NCI-H345 (cell line): ENCODE measurements at places on chromosomes 11 and 22.

GRCh38 chr22:40033586-40034380 is 39.0 kb downstream of the FAM83F start:
- no peak for DNase-seq

GRCh38 chr11:130213143-130213978 is 53.8 kb downstream of the ST14 start:
- DNase-seq: peak; percentile 40

GRCh38 chr11:33195462-33196173 is 34.3 kb upstream of the CSTF3 start:
- peak; percentile 72 for DNase-seq

DNA sequence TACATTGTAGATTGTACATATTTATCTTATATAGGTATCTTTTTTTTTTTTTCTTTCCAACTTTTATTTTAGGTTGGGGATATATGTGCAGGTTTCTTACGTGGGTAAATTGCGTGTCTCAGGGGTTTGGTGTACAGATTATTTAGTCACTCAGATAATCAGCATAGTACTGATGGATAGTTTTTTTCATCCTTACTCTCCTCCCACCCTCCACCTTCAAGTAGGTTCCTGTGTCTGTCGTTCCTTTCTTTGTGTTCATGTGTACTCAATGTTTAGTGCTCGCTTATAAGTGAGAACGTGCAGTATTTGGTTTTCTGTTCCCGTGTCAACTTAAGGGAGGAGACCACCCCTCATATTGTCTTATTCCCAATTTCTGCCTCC is 9.6 kb downstream of the C11orf96 start:
- DNase-seq: no peak

- DNase-seq: no peak
These were observed 5.0 kb upstream of the DGKZ start for GRCh38 chr11:46342239-46342638.

DNA sequence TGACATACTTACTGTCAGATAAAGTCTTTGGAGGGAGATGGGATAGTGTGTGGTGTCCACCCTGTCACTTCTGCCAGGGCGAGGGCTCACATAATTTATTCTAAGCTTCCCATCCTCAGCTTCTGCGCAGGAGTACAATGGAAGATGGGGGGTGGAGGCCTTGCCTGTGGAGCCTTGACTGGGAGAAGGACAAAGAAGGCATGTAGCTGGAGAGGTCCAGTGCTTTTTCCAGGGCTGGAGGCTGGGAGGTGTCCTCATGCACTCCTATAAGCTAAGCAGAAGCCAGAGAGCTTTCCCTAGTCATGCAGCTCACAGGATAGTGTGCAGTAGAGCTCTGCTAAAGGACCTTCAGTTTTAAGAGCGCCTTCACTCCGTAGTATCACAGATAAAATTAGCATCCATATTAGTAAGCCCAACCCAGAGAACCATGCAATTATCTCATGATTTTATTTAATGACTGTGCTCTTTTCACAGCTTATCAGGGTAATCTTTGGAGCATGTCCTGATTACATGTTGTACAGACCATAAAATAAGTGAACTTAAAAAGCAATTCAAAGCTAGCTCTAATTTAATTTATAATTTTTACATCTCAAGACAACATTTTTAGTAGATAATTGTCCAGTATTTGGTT is 148.3 kb downstream of the TEAD1 start:
- DNase-seq: no peak

GRCh38 chr11:85182441-85183387 is 444.4 kb downstream of the DLG2 start:
- peak; percentile 20 for DNase-seq

- DNase-seq: no peak
These were observed 166.4 kb downstream of the CASP12 start for GRCh38 chr11:104731890-104732289.

DNA sequence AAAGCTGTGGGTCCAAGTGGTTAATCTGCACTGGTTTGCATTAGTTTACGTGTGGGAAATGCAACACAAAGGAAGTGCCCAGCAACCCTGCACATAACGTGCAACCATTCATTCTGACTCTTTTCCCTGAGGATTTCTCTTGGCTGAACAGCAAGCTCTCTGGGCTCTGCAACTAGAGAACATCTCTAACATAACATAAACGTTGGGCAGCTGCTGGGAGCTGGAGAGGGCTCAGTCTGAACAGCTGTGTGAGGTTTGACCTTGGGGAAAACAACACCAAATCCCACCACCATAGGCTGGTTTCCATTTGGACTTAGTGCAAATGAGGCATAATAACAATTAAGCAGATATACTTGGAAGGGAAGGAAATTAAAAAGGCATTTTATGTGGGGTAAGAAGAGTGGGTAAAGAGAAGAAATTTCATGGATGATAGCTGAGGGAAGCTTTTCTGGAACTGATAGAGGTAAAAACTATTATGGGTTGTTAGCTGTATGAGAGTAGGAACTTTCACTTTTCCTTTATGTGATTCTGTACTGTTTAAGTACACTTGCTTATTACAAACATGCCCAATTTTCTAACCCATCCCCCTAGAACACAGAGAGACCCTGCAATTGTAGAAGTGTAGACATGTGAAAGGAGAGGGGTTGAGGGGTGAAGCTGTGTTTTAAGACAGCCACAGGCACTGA is 76.2 kb downstream of the SNX19 start:
- no peak for DNase-seq
